ENCODE measurements at places on chromosomes 2 and 18. TPM values are rescaled to one million over a fixed set of nuclear protein-coding genes. Genes with fewer than 3 reads are reported as not detected.

WIPF1 gene
- total RNA-seq: 429 TPM

MTCL1 gene
- not detected for total RNA-seq

GCA gene
- 11.5 TPM for total RNA-seq

AMER3 gene
- not detected for total RNA-seq

FBXO36 gene
- total RNA-seq: 1.2 TPM

GRCh38 chr18:7787339-7787738 is 220.2 kb downstream of the PTPRM start:
- no peak for DNase-seq
- no peaks in the 10 kb centered on the region for H3K27me3 ChIP-seq
- no peak overlapping the region for H3K27ac ChIP-seq
- no peak overlapping the region for H3K4me3 ChIP-seq

DNA sequence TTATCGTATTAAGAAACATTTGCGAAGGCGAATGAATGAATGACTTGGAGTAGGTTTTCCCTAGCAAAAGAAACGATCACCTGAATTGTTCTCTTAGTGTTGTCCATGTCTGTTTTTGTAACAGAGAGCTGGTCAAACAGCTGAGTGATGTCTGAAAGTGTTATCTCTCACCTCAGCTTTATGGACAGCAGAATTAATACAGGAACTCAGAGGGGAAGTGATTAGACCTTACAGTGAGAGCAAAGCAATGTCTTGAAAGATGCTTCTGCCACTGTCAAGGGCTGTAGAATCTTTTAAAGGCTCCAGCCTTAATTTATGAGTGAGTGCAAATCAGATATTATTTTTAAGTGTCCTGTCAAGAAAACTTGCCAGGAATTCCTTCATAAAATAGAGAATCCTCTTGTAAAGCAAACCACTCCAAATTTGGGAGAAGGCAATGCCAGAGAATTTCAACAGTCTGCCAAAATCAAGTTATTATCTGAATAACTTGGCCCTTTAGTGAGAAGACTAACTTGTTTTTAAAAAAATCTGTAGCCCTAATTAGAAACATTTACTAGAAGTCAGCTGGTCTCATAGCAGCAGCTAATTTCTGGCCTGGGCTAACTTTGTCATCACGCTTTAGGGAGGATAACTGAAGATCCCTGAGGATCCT is 60.7 kb downstream of the CDC42EP3 start:
- no peaks in the 10 kb centered on the region for H3K36me3 ChIP-seq
- H3K27ac ChIP-seq: no peak overlapping the region
- no peak for DNase-seq
- no peaks in the 10 kb centered on the region for H3K27me3 ChIP-seq
- no peak overlapping the region for H3K4me3 ChIP-seq

DNA sequence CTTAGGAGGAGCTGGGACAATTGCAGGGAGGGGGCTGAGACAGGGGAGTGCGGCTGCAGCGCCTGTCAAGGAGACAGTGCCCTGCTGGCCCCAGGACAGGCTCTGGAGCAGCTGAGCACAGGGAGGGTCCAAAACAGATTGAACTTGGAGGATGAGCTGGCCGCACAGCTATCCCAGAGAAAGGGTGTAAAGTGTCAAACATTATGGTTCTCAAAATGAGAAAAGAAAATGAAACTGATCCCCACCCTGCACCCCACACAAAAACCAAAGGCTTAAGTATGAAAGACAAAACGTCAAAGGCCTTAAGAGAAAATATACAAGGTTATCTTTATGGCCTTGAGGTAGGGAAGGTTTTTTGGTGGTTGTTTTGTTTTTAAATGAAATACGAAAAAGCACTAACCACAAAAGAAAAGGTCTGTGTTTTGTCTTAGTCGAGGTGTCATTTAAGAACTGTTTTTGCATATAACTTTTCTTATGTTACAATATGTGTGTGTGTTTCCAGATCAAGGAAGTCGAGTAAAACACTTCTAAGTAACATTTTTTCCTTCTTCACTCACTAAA is 111.8 kb downstream of the HDAC4 start:
- H3K36me3 ChIP-seq: no peaks in the 10 kb centered on the region
- no peaks in the 10 kb centered on the region for H3K27me3 ChIP-seq
- peak; percentile 79 for DNase-seq
- peak overlapping the region; percentile 79 for H3K27ac ChIP-seq
- peaks cover 40% of the 10 kb centered on the region for H3K4me1 ChIP-seq

DNA sequence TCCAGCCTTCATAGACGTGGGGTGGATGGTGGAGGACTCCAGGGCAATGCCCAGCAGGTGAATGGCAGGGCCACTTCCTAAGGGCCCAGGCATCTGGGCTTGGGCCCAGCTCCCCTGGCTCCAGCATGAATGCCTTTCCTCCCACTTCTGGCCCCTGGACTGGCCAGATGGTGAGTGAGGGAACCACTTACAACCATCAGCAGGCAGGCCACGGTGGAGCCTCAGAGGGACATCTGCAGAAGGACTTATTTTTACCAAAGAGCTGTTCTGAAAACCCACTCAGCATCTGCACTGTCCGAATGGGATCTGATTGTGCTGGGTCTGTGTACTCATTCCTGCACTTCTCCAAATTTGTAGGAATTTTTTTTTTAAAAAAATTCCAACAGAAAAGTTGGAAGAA is 69.6 kb downstream of the SNTG2 start:
- H3K27me3 ChIP-seq: no peaks in the 10 kb centered on the region
- no peak for DNase-seq
- no peak overlapping the region for H3K4me3 ChIP-seq
- H3K27ac ChIP-seq: no peak overlapping the region
- no peaks in the 10 kb centered on the region for H3K4me1 ChIP-seq

GRCh38 chr18:45938488-45938935 is 28.6 kb downstream of the EPG5 start:
- no peaks in the 10 kb centered on the region for H3K27me3 ChIP-seq
- DNase-seq: no peak
- H3K27ac ChIP-seq: no peak overlapping the region
- H3K4me1 ChIP-seq: peaks cover 11% of the 10 kb centered on the region

- no peaks in the 10 kb centered on the region for H3K27me3 ChIP-seq
- H3K4me1 ChIP-seq: no peaks in the 10 kb centered on the region
- no peak for DNase-seq
- H3K27ac ChIP-seq: no peak overlapping the region
These were observed 115.8 kb downstream of the POLE4 start for GRCh38 chr2:75074228-75074627.

DNA sequence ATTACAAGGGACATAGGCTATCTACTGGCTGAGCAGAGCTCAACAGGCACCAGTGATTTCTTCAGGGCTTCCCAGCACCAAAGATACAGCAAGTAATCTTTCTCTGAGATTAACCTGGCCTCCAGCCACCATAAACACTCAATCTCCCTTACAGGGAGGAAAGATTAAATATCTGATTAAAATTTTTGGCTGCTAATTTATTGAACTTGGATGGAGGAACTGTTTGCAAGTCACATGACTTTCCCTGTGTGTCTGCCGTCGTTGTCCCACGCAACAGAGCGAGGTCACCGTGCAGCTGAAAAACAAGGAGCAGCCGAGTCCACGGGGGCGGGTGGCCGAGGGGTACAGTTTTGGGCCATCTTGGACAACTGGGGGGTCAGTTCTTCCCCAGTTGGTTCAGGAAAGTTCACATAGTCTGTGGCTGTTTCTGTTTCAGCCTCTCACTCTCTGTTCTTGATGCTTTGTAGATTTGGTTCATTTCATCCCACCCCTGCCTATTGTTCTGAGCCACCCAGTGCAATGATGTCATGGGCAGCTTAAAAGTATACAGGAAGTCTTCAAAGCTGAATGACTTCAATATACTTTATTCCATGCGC is 186.8 kb upstream of the CTAGE1 start:
- no peaks in the 10 kb centered on the region for H3K4me1 ChIP-seq
- no peak for DNase-seq
- H3K27ac ChIP-seq: no peak overlapping the region
- no peaks in the 10 kb centered on the region for H3K27me3 ChIP-seq

DNA sequence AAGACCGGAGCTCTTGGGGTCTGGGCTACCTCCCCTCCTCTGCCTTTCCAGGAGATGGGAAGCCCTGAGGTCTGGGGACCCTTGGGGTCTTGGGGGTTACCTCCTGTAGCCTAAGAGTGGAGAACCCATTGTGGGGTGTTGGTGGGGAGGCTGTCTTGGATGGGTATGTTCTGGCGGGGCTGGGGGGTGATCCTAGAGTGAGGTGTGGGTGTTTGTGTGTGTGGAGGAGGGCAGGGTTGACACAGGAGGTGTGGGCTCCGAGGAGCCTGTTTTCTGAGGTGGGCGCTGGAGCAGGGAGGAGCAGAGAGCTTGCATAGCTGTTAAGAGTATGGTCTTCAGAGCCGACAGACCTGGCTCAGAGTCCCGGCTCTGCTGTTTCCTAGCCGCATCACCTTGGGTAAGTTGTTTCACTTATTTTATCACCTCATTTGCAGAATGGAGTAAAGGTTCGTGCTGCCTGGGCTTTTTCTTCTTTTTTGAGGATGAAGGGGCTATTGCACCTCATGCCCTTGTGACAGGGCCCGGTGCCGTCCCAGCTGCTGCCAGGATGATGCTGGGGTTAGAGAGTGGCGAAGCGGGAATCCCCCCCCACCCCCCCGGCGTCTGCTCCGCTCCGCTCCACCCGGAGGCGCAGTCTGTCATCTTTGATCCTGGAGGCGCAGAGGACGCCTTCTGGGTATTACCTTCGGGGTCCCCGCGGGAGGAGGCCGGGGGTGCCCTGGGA is 17.2 kb downstream of the TET3 start:
- H3K4me1 ChIP-seq: peaks cover 9% of the 10 kb centered on the region
- H3K4me3 ChIP-seq: peak overlapping the region; percentile 46
- no peak for DNase-seq
- no peaks in the 10 kb centered on the region for H3K36me3 ChIP-seq

GRCh38 chr2:240142859-240143258 is 2.4 kb upstream of the OTOS start:
- H3K36me3 ChIP-seq: no peaks in the 10 kb centered on the region
- H3K27me3 ChIP-seq: no peaks in the 10 kb centered on the region
- no peaks in the 10 kb centered on the region for H3K4me1 ChIP-seq
- no peak for DNase-seq
- no peak overlapping the region for H3K4me3 ChIP-seq

DNA sequence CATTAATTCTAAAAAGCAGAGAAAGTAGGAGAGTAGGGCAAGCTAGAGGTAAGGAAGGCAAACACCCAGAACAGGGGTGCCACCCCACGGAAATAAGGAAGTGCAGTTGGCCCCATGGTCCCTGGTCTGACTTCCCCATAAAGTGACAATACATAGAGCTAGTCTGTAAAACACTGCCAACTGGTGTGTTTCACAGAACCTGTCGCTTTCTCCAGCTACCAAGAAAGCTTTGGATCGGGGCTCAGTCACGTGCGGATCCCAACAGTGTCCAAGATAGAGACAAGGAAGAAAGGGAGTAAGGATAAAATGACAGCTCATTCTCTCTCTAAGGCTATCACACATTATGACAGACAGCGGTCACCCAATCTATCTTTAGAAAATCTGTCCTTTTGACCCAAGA is 36.4 kb downstream of the TBC1D8 start:
- no peak overlapping the region for H3K4me3 ChIP-seq
- no peaks in the 10 kb centered on the region for H3K27me3 ChIP-seq
- H3K27ac ChIP-seq: no peak overlapping the region
- no peak for DNase-seq
- H3K36me3 ChIP-seq: no peaks in the 10 kb centered on the region

DNA sequence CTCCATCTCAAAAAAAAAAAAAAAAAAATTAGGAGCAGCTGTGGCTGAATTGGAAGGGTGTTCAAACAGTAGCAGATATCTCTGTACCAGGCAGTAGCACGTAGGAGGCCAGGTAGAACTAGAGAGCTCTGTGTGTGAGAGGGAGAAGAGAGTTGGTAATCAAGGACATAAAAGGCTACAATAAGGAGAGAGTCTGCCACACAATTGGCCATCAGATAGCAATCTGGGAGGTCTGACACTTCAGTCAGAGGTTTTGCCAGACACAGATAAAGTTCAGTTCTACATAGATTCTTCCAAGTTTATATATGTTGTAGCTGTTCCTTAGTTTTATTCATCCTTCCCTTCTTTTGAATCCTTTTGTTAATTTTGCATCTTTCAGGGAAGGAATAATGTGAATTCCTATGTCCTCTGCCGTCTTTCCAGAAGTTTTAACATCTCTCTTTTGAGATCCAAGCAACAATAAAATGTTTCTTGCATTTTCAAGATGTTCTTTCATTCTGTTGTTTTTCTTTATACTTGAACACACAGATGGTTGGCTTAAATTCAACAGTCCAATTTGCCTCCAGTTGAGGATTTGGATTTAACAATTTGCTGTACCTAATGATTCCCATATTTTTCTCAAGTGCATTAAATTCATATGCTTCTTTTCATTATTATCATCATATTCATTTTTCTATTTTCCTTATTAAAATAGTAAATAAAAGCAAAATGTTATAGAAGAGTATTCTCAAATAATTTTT is 600.3 kb upstream of the GCFC2 start:
- H3K36me3 ChIP-seq: no peaks in the 10 kb centered on the region
- H3K27ac ChIP-seq: no peak overlapping the region
- no peak for DNase-seq
- H3K4me1 ChIP-seq: no peaks in the 10 kb centered on the region

- H3K27me3 ChIP-seq: no peaks in the 10 kb centered on the region
- no peak overlapping the region for H3K27ac ChIP-seq
- DNase-seq: no peak
- H3K4me1 ChIP-seq: no peaks in the 10 kb centered on the region
- H3K36me3 ChIP-seq: peaks cover 3% of the 10 kb centered on the region
These were observed 114.2 kb downstream of the SEPTIN10 start for GRCh38 chr2:109499566-109499965.

GRCh38 chr2:134716721-134717243 is 2.0 kb downstream of the TMEM163 start:
- H3K4me3 ChIP-seq: no peak overlapping the region
- no peak overlapping the region for H3K27ac ChIP-seq
- DNase-seq: no peak
- H3K27me3 ChIP-seq: no peaks in the 10 kb centered on the region

- no peak overlapping the region for H3K4me3 ChIP-seq
- H3K27me3 ChIP-seq: no peaks in the 10 kb centered on the region
- no peak overlapping the region for H3K27ac ChIP-seq
- DNase-seq: no peak
- H3K4me1 ChIP-seq: no peaks in the 10 kb centered on the region
- peaks cover 17% of the 10 kb centered on the region for H3K36me3 ChIP-seq
These were observed 144.3 kb downstream of the ATAD2B start for GRCh38 chr2:23782646-23783045.

GRCh38 chr2:31997653-31998052 is 13.2 kb downstream of the MEMO1 start:
- H3K4me1 ChIP-seq: peaks cover 17% of the 10 kb centered on the region
- no peak overlapping the region for H3K4me3 ChIP-seq
- DNase-seq: no peak
- H3K36me3 ChIP-seq: no peaks in the 10 kb centered on the region
- no peaks in the 10 kb centered on the region for H3K27me3 ChIP-seq

All from naive thymus-derived CD4-positive, alpha-beta T cell (primary cell).